ENCODE measurements at places on chromosomes 12 and 14.

- no peak for DNase-seq
Observed at GRCh38 chr12:120625557-120626419, 14.6 kb upstream of the CABP1 start.

GRCh38 chr14:104343690-104344640 lies 205.6 kb downstream of the KIF26A start:
- no peak for DNase-seq

DNA sequence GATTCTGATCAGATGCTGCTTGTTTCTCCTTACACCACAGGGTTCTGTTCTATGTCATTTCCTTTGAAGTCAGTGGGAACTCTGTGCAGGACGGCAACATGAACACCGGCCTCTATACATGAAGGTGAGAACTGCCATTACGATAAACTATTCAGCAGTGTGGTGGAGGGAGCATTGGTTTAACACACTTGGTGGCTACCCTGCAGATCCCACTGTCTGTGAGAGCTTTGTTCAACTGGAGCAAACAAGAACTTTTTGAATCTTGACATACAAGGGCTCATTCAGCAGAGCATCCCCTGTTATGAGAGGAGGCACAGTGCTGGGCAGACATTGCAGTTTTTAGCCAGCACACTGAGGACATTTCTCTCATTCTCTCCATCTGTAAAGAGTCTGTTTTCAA lies 10.7 kb upstream of the FRS2 start:
- DNase-seq: no peak

GRCh38 chr14:55433880-55434804 lies 6.3 kb downstream of the TBPL2 start:
- no peak for DNase-seq

GRCh38 chr12:64082866-64083268 lies 139.2 kb downstream of the KICS2 start:
- DNase-seq: no peak

All from Kasumi-1 (cell line).